ENCODE measurements at places on chromosomes 12 and 14.

- no peak for DNase-seq
Observed at GRCh38 chr14:102778338-102779083, 1.3 kb downstream of the TRAF3 start.

- no peak for DNase-seq
Observed at GRCh38 chr14:76430475-76430980, 54.6 kb downstream of the ESRRB start.

DNA sequence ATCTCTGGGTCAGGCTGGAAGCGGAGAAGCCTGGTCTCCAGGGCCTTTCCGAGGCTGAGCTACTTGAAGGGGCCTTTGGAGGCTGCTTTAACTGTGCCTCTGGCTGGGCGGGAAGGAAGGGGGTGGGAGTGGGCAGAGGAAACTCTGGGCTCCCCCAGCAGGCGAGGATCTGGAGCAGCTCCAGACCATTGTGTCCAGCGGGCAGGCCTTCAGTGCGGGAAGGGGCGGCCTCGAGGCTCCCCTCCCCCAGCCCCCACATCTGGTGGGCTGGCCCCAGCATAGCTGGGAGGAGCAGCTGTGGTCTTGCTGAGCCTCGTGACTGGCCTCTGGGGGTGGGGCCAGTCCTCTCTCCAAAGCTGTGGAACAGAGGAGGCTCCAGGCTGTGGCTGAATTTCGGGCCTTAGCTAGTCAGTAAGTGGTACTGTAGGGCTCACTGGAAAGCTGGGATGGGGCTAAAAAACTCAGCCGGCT, 3.4 kb downstream of the TAMALIN start:
- DNase-seq: no peak

DNA sequence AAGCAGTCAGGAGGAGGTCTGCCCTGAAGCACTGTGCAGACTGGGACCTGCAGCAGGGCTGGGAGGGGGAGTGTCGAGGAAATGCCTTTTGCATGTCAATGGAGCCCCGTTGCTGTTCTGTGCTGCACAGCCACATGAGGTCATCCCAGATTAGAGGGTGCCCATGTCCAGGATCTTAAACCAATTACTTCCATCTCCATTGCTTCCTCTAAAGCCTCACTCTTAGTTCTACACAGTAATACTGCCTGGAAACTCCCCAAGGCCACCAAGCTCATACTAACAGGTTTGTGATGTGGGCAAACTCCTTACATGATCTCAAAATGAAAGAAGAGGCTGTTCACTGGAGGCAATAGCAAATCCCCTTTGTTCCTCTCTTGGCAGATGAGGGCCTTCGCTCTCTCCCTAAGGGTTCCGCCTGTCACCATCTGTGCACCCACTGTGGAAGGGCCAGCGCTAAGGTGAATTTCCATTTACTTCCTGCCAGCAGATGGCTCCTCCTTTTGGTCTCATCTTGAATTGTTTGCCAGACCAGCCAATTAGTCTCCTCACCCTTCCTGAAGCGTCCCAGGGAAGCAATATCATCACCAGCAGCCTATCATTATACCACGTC, 35.4 kb upstream of the LTA4H start:
- no peak for DNase-seq

GRCh38 chr12:15580431-15580830, 208.8 kb downstream of the EPS8 start:
- DNase-seq: no peak

GRCh38 chr12:105907982-105908381, 230.8 kb downstream of the NUAK1 start:
- DNase-seq: no peak

All from GM18507 (cell line).